Stimulated activated CD8-positive, alpha-beta memory T cell treated with anti-CD3 and anti-CD28 coated beads, Interleukin-7, amount 100 ng/mL, for 24 hours (primary cell): ENCODE measurements at places on chromosomes 4 and X.

GRCh38 chr4:143346206-143346605 is 9.5 kb downstream of the GAB1 start:
- no peak for DNase-seq

DNA sequence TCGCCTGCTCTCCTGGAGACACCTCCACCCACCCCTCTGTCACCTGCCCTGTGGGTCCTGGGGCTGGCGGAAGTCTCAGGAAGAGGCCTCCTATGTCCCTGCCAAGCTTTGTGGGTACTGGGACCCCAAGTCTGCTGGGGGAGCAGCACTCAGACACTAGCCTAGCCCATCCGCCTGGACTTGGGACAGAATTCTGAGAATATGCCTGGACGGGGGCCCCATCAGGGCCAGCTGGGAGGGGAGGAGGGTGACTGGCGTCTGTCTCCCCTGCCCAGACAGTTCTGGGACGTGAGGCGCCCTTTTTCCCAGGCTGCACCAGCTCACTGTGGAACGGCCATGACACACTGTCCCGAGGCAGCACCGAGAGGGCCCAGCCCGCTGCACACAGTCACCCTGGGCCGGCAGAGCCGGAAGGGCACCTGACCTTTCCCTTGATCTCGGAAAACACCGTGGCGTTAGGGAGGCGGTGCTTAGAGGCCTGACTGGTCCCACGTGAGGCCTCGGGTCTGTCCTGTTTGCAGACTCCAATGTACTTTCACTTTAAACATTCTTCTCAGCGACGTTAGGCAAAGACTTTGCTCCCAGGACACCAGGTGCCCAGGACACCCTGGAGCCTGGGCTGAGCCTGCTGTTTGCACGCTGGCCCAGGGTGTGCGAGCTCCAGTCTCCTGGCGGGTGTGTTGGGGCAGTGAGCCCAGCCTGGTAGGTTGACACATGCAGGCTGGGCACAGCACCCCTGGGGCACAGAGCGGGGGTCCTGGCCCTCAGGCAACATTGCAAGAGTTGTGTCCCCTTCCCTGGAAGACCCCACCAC is 700 bp downstream of the SLC26A1 start:
- no peak for DNase-seq

DNA sequence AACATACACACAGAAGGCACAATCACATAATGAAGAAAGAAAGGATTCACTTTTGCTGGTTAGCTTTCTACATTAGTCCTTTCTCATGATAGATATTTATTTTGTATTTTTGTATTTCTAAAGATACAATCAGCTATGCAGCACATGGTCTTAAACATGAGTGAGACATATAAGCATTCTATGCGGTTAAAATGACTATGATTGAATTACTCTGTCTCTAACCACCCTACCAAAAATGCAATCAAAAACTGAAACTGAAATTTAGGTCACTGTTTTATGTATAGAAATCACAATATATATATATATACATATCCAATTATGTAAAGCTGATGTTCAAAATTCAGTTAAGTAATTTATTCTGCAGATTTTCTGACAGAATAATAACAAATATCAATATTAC is 21.9 kb downstream of the CXXC4 start:
- no peak for DNase-seq

- DNase-seq, result no peak
These were observed 22.7 kb downstream of the BST1 start for GRCh38 chr4:15725608-15726007.

DNA sequence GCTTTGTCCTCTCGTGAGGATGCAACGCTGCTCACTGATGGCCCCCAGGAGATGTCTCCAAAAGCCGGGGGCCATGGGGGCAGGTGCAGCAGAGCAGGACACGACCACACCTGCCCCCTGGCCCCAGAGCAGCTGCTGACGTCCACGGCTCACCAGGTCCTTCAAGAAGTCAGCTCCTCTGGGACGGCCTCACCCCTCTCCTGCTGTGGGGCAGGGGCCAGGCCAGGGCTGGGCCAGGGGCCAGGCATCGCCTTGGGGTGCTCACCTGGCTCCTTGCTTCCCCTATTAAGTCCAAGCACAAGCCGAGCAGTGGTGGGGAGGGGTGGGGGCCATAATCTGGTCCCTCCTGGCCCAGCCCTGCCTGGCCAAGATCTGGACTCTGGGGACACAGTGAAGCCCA is 28.6 kb upstream of the MXD4 start:
- no peak for DNase-seq

DNA sequence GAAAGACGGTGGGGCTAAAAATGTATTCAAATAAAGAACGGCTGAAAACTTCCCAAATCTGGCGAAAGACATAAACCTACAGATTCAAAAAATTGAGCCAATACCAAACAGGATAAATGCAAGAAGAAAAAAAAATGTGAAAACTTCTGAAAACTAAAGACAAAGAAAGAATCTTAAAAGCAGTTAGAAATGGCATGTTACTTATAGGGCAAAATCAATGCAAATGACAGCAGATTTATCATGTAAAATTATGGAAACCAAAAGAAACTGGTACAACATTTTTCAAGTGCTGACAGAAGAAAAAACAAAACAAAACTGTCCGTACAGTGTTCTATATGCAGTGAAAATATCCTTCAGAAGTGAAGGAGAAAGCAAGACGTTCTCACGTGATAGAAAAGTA is 239.0 kb downstream of the PDGFC start:
- no peak for DNase-seq

DNA sequence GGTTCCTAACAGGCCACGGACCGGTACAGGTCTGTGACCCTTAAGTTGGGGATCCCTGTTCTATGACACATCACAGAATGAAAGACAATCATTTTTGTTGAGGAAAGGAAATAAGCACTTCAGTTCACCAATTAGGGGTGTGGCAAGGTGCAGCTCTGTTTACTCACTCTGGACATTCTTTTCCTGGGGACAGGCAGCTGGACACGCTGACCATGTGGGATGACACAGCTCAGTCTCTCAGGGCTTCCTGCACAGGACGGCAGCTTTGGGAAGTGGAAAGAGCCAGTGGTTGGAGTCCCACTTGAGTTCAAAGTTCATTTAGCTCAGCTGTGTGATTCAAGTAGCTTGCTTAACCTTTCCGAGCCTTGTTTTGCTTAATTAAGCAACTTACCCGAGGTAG is 55.7 kb downstream of the NDNF start:
- no peak for DNase-seq

DNA sequence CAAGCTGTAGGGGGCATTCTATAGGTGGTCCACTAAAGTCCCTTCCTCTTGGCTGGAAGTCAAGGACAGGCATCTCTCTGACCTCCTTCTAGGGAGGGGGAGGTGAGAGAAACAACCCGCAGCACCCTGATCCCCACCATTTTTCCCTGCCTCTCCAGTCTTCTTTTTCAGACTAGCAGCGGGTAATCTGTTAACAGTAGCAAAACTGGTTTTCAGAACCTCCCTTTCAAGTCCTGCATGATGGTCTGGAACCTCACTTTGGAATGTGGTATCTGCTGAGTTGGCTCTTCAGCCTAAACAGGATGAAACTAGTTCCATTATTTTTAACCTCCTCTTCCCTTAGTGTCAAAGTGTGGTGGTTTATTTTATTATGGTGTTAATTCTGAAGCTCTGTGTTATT is 196.0 kb downstream of the NWD2 start:
- DNase-seq, result no peak

GRCh38 chrX:47579537-47579936 is 2.7 kb upstream of the TIMP1 start:
- DNase-seq, result no peak

- DNase-seq, result no peak
These were observed 63.2 kb downstream of the SEPSECS start for GRCh38 chr4:25096981-25097443.

- no peak for DNase-seq
These were observed 24.4 kb upstream of the CFAP299 start for GRCh38 chr4:80311130-80311529.

- no peak for DNase-seq
These were observed 795.2 kb downstream of the PCDH18 start for GRCh38 chr4:136737066-136737465.

GRCh38 chr4:31015123-31015522 is 295.0 kb downstream of the PCDH7 start:
- no peak for DNase-seq

- no peak for DNase-seq
These were observed 12.7 kb downstream of the ADGRL3 start for GRCh38 chr4:61212788-61213187.

GRCh38 chr4:147547314-147548056 is 66.6 kb downstream of the EDNRA start:
- DNase-seq, result no peak

- DNase-seq, result no peak
These were observed 11.4 kb downstream of the MGST2 start for GRCh38 chr4:139676913-139677585.

GRCh38 chr4:185093603-185094002 is 49.5 kb upstream of the SLC25A4 start:
- DNase-seq, result no peak

DNA sequence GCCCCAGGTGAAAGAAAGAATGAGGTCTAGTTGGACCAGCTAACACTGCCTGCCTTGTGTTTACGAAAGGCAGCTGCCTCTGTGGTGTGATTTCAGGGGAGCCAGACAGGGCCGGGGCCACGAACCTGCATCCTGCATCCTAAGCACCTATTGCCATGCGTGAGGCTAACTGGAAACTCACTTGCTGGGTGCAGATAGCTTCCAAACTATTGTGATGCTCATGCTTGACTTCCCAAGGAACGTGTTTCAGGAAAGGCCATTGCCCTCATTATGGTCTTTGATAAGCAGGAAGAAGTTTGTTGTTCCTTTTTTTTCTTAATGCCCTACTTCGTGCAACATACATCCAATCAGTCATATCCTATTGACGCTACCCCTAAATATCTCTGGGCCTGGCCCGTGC is 2.3 kb upstream of the IRF2 start:
- DNase-seq, result no peak

- DNase-seq, result no peak
These were observed 227.3 kb downstream of the KDR start for GRCh38 chr4:54898056-54898562.

- DNase-seq, result no peak
These were observed 566.2 kb downstream of the DACH2 start for GRCh38 chrX:86714441-86714840.

DNA sequence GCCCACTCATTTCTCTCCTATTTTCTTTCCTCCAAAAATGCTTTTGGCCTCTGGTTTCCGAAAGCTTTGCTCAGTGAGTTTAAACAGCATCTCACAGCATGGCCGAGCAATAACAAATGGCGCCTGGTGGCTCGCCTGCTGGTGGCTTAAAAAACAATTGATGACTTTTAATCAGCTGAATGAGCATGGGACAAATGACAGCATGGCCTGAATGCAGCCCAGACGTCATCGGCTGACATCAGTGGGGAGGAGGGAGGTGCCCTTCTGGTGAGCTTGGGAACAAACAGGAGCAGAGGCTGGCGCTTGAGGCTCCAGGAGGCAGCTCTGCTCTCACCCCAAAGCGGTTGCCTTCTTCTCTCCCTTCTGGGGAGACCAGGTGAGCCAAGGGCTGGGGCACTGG is 286.4 kb downstream of the BCOR start:
- no peak for DNase-seq

GRCh38 chrX:107758231-107758766 is 17.3 kb downstream of the TSC22D3 start:
- DNase-seq, result no peak
